ENCODE measurements at places on chromosomes 16 and 17.

DNA sequence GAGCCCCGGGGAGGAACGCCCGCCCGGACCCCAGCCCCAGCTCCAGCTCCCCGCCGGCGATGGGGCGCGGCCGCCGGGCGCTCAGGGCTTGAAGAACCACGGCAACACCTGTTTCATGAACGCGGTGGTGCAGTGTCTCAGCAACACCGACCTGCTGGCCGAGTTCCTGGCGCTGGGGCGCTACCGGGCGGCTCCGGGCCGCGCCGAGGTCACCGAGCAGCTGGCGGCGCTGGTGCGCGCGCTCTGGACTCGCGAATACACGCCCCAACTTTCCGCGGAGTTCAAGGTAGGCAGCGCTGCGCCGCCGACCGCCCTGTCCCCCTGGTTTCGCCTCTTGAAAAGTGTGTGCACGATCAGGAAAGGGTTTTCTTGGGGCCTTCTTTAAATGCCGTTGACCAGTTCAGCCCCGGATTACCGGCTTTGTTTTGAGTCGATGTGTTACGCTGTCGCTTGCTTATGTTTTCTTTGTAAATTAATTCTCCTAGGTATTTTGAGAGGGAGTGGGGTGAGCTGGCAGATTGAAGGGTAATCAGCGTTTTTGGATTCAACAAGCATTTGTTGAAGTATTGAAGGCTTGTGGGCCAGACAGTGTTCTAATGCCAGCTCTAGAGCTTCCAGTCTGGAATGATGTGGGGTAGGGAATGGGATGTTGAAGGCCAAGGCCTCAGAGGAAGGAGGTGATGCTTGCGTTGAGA, 681 bp downstream of the USP43 start:
- no peak for DNase-seq

GRCh38 chr16:2392025-2392424, 37.2 kb upstream of the CCNF start:
- no peak for DNase-seq

DNA sequence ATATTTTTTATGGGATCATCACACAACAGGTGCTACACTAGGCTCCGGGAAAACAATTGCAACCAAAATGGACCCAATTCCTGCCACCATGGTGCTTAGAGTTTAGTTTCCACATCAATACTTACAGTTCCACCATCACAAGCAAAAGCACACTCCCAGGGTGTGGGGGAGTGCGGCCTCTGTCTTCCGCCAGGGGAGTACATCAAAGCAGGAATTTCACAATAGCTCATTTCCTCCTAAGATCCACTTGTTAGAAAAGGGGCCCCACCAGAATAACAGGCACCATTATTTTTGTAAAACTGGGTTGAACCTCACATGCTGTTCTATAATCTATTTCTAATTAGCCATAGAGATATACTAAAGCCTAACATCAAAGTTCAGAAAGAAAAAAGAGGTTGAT, 44.3 kb upstream of the PSMD7 start:
- DNase-seq, result peak; percentile 27

GRCh38 chr17:29652976-29653375, 30.3 kb upstream of the CORO6 start:
- no peak for DNase-seq

GRCh38 chr16:8075271-8075670, 515.0 kb downstream of the TMEM114 start:
- DNase-seq, result no peak

DNA sequence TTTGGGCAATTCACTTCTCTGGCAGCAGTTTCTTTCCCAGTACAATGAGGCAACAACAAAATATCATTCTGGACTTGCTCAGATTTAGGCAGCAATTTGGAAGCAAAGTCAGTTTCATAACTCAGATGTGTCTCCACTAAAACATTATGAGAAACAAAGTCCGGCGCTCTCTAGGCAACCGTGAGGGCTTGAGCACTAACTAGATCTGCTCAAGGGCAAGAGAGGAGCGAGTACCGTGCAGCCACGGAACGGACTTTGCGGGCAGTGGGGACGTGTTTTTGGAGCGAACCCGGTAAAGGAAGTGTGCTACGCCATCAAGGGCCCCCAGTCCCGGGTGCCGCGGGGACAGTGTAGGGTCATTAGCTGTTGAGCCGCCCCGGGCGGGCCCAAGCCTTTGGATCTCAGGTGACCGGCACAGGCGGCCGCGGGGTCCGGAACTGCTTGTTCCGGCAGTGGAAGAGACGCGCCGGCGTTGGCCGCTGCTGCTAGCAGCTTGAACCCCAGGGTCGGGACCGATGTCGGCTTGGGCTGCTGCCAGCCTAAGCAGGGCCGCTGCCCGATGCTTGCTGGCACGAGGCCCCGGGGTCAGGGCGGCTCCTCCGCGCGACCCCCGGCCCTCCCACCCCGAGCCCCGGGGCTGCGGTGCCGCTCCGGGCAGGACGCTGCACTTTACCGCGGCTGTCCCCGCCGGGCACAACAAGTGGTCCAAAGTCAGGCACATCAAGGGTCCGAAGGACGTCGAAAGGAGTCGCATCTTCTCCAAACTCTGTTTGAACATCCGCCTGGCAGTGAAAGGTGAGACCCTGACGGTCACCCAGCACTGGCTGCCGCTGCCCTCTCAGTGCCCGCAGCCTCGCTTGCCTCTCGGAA, at the start of gene TACO1:
Gene TACO1, plus strand, starts transcription at position 327 of the 870 bp plus-strand sequence. Its CDS starts 189 bp downstream, at position 516.
- peak; percentile 49 for DNase-seq

GRCh38 chr17:80916246-80916645, 75.4 kb upstream of the CHMP6 start:
- no peak for DNase-seq

DNA sequence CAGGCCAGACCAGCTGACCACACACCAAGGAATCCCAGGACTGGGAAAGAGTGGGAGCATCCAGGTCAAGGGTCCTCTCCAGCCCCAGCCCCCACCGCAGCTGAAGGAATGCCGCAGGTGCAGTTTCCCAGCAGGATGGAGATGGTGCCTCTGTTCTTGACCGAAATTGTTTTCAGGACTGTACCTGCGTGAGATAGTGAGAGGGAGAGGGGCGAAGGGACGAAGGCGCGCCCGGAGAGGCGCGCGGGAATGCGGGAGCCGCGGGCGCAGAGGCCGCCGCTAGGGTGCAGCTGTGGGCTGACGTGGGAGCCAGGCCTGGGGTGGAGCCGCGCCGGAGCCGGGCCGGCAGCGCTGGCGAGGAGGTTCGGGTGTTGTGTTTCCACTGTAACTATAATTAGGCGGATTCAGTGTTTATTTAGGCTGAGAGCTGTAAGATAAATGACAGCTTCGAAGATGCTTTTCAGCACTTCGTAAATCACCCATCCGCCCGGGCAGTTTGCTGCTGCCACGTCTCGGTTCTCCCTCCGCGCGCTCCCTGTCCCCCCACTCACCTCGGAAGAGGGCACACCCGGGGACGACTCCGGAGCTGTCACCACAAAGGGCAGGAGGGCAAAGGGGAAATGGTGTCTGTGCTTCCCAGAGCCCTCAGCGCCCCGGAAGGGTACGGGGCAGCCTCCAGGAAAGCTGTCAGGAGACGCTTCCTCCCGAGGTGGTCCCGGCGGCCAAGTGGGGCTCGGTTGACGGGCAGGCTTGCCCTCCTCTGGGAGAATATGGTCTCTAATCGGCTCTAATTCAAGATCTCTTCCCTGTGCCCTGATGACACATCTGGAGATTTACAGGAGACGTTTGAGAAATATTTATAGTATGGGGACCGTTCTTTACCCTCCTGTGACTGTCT, 38.2 kb downstream of the HOXB1 start:
- no peak for DNase-seq

DNA sequence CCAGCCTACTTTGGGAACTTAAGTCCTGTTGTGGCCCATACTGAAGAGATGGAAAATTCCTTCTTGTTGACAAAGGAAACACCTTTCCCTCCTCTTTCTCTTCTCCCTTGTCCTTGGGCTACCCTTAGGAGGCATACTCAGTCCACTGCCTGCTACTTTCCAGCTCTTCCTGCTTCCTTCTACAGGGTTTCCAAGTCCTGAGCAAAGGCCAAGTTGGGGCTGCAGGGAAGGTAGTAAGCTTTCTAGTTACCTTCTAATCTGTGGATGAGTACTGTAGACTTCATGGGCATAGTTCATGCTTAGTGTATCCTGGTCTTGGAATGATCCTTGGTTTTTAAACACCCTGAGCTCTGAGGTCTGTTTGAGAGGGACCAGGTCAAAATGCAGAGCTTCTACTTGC, 299.2 kb upstream of the MAF start:
- no peak for DNase-seq

GRCh38 chr16:57479205-57479975, 6.9 kb downstream of the DOK4 start:
- no peak for DNase-seq

DNA sequence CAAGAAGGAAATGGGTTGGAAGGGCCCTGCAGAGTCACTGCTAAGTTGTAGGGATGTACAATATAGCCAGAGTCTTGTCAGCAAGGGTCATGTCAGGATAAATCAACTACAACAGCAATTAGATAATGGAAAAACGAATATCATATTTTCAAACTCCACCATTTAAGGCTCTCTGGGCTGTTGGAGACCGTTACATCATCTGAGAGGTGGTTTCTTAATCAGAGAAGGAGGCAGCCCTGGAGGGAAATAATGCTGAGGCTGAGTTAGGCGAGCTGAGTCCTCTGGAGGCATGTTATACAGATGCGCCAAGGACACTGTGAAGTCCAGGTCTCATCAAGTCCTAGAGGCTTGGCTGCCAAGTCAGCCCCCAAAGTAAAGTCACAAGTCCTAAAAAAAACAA, 30.3 kb downstream of the LYRM9 start:
- no peak for DNase-seq

- no peak for DNase-seq
Measured at GRCh38 chr16:12546918-12547607, 256.6 kb downstream of the CPPED1 start.

GRCh38 chr16:87437911-87438610, 45.9 kb downstream of the MAP1LC3B start:
- no peak for DNase-seq

DNA sequence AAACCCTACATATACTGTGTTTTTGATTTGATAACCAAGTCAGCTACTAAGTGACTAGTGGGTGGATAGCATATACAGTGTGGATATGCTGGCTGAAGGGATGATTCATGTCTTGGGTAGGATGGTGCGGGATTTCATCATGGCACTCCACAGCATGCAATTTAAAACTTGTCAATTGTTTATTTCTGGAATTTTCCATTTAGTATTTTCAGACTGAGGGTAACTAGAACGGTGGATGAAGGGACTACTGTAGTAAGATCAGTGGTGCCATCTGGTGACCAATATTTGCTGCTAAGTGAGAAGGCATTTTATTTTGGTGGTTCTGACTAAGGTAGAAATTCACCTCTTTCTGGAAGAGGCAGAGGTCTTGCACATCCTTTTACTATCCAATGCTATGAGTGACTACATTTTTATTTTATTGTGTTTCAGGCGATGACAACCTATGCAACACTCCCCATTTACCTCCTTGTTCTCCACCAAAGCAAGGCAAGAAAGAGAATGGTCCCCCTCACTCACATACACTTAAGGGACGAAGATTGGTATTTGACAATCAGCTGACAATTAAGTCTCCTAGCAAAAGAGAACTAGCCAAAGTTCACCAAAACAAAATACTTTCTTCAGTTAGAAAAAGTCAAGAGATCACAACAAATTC, 3.1 kb downstream of the CDC6 start:
- DNase-seq, result peak; percentile 38
